ENCODE measurements at places on chromosomes 11 and 22. TPM values are rescaled to one million over a fixed set of nuclear protein-coding genes. Genes with fewer than 3 reads are reported as not detected.

The MS4A15 gene
- total RNA-seq, result not detected

The ZBTB16 gene
- 243 TPM for total RNA-seq

The ABCG4 gene
- total RNA-seq, result 3.2 TPM

The PITPNM1 gene
- 21.9 TPM for total RNA-seq

The ARHGAP42 gene
- 5.9 TPM for total RNA-seq

The TMEM184B gene
- 50.8 TPM for total RNA-seq

The BIK gene
- not detected for total RNA-seq
